Peyer's patch (tissue), 4 donors: ENCODE measurements at places on chromosomes 5 and 9.

DNA sequence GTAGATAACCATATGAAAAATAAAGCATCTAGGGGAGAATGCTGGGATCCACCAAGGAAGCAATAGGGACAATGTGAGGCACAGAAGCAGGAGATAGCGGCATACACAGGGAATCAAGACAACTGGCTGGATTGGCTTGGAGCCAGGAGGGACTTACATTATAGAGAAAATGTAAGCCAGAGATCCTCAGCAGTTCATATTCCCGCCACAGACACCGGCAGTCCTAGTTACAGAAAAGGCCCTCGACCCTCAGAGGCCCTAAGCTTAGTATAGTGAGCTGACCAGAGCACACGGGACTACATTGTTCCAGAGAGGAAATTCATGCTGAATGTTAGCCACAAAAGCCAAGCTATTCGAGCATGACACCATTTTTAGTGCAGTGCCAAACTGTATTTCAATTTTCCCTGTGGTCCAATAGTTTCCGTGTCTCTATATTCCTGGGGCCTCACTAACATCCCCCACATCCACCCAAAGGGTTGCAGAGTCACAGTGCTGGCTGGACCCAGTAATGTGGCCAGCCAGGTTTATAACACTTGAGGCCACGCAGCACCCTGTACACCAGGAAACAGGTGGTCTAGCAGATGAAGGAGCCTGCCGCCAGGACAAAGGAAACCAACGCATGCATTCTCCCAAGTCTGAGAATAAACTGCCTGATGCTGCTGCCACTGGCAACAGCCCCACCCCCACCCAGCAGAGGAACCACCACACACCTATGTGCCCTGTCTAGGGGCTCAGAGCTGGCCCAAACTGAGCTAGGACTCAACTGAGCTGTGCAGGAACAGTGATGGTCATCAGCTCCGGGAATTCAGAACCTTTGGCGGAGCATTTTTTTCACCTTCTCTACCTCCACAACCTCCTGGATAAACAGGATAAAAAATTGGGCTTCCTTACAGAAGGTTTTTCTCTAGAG is 693.2 kb upstream of the CHD1 start:
- no peak for DNase-seq

DNA sequence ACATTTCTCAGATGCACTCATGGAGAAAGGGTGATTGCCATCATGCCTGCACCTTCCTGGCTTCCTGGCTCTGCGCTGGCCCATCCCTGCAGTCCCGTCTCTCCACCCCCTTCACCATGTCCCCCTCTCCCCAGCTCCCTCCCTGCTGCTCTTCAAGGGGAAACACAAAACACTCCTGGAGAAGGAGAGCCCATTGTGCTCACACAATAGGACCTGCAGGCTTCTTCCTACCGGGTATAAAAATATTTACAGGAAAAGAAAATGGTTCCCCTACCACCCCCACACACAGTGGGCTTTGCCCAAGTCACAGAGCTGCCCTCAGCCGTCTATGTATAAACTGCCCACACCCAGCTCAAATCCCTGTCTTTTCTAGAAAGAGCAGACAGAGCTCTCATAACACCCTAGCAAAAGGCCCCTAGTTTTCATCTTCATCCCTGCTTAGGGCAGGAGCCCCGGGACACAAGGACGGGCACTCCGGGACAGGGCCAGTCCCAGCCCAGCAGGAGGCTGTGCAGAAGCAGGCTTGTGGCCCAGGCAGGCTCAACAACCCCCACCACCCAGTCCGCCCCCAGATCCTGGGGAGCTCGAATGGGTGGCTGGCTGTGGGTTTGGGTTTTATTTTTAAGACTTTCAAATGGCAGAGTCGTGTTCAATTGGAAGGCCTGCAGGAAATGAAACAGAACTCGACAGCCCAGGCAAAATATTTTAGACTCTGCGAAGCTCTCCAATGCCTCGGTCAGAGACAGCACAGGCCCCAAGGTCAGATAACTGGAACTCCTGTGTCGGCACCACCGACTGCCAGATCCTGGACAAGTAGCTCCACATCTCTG is 77.3 kb downstream of the LRSAM1 start:
- no peak for DNase-seq

DNA sequence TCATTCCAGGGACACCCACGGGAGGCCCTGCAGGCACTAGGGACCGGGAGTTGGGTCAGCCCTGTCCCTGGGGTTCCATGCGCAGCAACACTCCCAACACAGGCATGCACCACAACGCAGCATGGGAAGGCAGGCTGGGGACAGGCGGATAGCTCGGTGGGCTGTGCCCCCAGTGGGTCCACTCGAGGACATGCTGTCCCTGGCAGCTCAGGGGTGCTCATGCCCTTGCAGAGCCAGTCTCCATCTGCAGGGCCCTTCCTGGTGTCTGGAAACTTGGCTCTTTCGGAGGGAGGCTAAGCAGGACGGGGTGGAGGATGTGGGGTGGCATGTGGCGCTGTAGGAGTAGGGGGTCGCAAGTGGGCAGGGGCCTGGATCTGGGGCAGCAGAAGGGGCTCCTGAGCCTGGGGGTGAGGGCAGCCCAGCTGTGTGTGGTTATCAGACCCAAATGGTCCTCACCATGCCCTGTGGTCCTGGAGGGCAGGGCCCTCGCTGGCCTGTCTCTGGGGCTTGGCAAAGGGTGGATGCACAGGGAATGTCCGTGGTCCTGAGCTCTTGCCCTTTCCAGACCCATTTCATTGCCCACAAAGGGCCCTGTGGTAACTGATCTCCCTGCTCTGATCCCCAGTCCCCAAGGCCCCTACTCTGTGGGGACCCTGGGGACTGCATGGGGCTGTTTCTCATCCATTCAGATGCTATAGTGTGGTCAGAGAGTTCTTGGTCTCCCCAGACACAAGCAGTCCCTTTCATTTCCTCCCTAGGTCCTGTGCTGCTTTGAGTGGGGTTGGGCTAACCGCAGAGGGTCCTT is 90.3 kb upstream of the PHYKPL start:
- no peak for DNase-seq

DNA sequence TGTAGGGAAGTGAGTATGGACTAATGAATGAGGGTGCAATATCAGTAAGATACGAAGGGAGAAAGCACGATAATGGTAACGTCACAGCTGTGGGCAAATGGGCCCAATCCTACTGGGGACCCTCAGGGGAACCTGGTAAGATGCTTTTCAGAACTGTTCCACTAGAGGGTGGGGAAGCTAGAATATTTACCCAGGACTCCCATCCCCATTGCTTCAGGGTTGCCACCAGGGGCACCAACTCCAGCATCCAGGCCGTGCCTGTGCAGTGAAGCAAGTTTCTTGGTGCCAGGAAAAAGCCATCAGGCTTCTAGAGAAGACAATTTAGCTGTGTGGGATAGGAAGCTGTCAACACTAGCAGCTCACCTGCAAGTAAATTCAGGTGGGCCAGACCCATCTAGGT is 409.3 kb downstream of the AGTPBP1 start:
- no peak for DNase-seq

- DNase-seq = no peak
These were observed 520 bp downstream of the PRRX2 start for GRCh38 chr9:129665814-129666520.

- no peak for DNase-seq
These were observed 15.3 kb upstream of the SAP30L start for GRCh38 chr5:154430466-154430865.

DNA sequence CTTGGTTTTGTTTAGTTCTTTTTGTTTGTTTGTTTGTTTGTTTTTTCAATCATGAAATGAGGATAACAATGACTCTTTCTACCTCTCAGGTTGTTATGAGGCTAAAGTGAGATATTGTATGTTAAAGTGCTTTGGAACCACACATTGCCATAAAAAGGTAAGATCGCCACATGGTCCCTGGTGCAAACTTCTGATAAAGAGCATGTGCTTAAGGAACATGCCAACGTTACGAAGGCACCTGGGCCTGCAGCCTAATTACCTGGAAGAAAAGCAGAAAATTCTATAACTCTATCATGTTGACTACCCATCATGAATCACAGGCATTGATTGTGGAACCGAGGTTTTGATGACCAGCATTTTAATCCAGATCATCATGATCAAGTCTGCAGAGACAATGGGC is 151.8 kb downstream of the DROSHA start:
- DNase-seq = no peak

- DNase-seq = peak; percentile 65
These were observed 198.1 kb downstream of the C9orf50 start for GRCh38 chr9:129422843-129423192.

DNA sequence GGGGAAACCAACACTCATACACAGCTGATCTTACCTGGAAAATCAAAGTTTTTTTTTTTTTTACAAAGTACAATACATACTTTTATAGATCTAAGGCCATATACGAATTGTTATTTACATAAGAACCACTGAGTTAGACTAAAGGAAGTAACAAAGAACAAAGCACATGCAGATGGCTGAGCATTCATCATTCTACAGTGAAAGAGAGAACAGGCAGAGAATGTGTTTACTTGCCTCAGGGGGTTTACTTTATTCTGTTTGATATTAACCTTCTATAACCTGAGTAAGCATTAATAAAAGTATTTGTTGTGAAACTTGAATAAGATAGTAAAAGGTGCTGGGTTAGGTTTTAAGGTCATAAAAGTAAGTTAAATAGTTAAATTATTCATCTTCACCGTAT is 54.7 kb downstream of the SLC38A9 start:
- DNase-seq = no peak

GRCh38 chr5:3594510-3595005 is 1.1 kb upstream of the IRX1 start:
- DNase-seq = peak; percentile 30

DNA sequence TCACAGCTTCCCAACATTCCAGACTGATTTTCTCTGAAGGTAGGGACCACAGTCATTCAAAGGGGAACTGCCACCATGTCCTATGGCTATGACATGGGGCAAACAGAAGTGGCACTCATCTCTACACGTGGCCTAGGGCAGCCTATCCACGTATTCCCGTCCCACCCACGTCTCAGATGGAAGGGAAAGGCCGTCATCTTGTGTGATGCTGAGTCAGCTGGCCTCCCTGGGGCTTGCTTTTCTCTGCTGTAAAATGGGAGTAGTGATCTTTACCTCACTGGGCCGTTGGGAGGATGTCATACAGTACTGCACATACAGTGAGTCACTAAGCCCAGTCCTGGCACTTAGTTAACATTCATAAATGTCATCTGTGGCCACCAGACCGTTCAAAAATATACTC is 72.3 kb downstream of the RAPGEF1 start:
- no peak for DNase-seq

DNA sequence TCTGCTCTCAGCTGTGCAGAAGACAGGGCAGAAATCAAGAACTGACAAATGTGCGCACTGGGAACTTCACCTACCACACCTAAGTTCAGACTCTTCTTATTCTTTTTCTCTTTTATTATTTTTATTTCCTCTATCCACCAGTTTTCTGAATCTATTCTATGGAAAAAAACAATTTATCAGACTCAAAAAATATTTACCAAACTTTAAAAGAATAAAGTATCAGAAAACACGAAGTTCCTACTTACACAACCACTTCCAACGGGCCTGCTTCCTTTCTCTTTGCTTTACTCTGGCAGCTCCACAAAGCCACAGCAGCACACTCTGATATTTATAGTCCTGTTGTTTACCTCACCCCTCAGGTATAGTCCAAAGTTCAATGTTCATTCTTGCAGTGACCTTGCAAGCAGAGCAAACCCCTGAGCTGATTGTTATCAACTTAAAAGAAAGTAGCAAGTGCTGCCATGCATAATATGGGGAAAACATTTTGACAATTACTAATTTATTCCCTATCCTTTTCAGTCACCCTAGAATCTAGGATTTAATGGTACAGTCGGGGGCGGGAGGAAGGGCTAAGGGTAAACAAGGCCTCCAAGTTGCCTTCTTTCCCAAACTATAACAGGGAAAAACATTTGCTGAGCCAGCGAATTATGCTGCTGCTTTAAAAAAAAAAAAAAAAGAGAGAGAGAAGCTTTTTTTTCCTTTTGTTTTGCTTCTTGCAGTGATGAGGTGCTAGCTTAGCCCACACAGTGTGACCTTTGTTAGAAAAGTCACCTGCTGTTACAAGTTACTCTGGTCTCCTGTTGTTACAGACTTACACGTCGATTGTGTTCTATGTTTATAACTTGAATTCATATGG is at the start of gene SELENOP:
Gene SELENOP (minus strand): TSS at position 302 of the 856 bp plus-strand sequence. CDS start 3,539 bp downstream, outside the sequence.
- no peak for DNase-seq

- DNase-seq = no peak
These were observed 2.3 kb downstream of the COL27A1 start for GRCh38 chr9:114157516-114158176.

DNA sequence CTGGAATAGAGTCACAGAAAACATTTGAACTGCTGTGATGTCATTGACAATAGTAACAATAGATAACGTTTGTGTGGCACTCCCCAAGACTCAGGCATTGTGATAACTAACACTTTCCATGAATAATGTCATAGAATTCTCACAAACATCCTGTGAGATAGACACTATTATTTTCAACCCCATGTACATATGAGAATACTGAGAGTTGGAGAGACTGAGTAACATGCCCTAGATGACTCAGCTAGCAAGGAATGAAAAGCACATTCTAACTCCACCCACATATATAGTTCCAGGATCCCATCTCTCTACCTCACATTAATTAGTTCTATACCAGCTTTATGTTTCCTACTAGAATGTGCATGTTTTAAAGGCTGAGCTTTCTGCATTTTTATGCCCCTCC is 71.4 kb downstream of the ASTN2 start:
- no peak for DNase-seq

GRCh38 chr5:107293541-107294210 is 377.1 kb downstream of the EFNA5 start:
- no peak for DNase-seq

GRCh38 chr5:69024241-69024651 is 69.6 kb upstream of the SLC30A5 start:
- no peak for DNase-seq

- no peak for DNase-seq
These were observed 55.3 kb downstream of the ERAP1 start for GRCh38 chr5:96752341-96753016.

DNA sequence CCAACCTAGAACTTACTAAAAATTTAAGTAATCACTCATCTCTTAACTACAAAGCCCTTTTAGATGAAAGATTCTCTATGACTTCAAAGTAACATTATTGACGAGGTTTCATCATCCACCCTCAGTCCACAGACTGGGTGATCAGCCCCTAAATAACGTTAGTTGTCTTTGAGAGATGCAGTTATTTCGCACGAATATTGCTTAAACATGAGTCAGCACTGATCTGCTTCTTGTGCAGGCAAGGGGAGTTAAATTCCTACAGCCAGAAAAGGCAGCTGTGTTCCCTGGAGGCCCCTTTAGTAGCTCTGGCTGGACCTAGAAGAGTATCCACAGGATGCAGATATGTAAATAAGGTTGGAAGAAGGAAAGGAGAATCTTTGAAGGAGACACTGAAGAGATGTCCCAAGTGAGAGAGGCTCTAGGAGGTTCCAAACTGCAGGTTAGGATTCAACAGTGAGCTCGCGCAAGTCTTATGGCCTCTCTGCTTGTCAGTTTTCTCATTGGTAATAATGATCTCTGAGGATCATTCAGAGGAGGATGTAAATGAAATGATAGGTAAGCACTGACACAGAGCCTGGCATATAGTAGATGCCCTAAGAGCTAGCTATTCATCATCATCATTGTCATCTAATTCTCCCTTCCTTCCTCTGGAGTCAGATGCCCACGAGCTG is 122.2 kb upstream of the MAN2A1 start:
- no peak for DNase-seq

- DNase-seq = no peak
These were observed 4.3 kb upstream of the ARID3C start for GRCh38 chr9:34633166-34633565.

- peak; percentile 53 for DNase-seq
These were observed 207.0 kb downstream of the MEF2C start for GRCh38 chr5:88675708-88676636.

GRCh38 chr9:109010746-109011145 is 2.6 kb downstream of the CTNNAL1 start:
- no peak for DNase-seq

GRCh38 chr9:126829035-126829434 is 24.2 kb downstream of the ZBTB43 start:
- DNase-seq = no peak

GRCh38 chr9:34665067-34665380 is 2.6 kb upstream of the CCL27 start:
- DNase-seq = no peak
